ENCODE measurements at places on chromosomes 16 and 17. TPM values are rescaled to one million over a fixed set of nuclear protein-coding genes. Genes with fewer than 3 reads are reported as not detected.

The EFCAB5 gene
- 0.90 TPM for total RNA-seq

The ZNF689 gene
- total RNA-seq, result 5.6 TPM

The TBC1D3C gene
- 1.0 TPM for total RNA-seq

The UTP18 gene
- 30.2 TPM for total RNA-seq

GRCh38 chr17:43860077-43860725 lies 13.2 kb downstream of the CD300LG start:
- no peak for DNase-seq

GRCh38 chr17:67974598-67975066 lies 21.6 kb downstream of the C17orf58 start:
- DNase-seq, result no peak

DNA sequence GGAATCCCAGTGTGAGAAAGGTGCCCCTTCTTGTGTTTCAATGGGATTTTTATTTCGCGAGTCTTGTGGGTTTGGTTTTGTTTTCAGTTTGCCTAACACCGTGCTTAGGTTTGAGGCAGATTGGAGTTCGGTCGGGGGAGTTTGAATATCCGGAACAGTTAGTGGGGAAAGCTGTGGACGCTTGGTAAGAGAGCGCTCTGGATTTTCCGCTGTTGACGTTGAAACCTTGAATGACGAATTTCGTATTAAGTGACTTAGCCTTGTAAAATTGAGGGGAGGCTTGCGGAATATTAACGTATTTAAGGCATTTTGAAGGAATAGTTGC lies 567 bp downstream of the UBB start:
- no peak for DNase-seq

DNA sequence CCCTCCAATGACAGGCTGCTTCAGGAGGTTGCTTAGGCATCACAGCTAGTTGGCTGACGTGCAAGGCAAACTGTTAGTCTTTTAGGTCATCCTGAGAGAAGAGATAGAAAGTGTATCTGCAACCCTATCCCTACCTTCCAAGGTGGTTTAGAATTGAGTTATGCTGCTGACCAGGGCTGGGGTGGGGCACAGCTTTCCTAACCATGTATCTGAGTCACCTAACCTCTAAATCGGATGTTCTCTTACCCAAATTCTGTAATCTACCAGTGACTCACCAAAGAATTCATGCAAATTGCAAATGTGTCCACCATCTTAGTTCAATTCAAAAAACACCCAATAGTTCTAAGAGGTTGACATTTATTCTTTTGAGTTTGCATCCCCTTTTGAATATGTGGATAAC lies 107.2 kb upstream of the DYNLRB2 start:
- DNase-seq, result no peak

GRCh38 chr16:77596261-77596660 lies 126.1 kb upstream of the NUDT7 start:
- no peak for DNase-seq

GRCh38 chr16:20049831-20050230 lies 23.9 kb downstream of the GPR139 start:
- DNase-seq, result no peak

DNA sequence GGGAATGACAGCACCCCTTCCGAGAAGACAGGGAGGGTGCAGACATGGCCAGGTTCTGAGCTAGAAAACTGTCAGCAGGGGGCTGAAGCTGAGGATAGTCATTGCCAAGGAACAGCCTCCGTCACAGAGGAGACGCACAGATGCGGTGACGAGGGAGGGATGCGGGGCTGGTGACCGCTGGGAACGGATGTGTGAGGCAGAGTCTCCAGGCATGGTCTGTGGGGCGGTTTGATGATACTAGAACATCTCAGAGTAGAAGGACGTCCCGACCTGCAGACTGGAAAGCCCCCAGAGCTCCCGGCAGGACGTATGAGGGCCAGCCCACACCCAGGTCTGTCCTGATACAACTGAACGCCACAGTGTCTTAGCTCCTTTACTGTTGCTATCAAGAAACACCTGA lies 1.8 kb upstream of the CSNK1D start:
- DNase-seq, result no peak

- no peak for DNase-seq
These were observed 23.3 kb downstream of the TMEM100 start for GRCh38 chr17:55699181-55699860.

DNA sequence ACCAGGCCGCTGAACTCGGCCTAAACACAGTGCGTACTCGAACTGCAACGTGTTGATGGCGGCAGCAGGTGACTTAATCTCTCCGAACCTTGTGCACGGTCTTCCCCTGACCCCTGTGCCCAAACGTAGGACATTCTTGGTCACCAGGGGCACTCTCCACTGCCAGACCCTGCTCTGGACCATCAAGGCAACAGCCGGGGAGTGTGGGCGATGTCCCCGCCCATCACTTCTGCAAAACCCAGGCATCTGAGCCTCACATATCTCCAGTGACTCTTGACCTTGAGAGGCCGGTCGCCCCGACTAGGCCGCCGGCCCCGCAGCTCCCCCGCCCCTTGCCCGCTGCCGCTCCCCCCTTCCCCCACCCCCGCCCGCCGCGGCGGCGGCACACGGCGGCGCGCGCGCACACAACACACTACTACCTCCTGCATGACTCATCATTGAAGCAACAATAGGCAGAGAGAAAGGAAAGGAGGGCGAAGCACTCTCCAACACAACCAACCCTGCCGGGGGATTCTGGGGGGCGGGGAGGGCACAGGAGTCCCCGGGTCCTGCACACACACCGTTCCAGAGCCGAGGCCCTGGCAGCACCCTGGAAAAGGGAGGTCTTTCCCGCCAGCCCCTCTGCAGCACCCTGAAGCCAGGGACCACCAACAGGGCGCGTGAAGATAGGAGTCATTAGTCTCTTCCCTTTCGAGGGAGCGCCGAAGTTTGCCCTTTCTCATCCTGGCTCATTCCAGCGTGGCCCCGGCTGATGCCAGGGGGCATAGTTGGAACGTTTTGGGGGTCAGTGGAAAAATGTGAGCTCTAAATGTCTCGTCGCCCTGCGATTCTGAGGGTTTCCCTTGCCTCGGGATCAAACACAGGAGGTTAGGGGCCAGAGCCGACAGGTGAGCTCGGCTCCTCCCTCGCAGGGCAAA lies 1.9 kb downstream of the MNT start:
- no peak for DNase-seq

- no peak for DNase-seq
These were observed 3.8 kb downstream of the KRT35 start for GRCh38 chr17:41476866-41477815.

- DNase-seq, result no peak
These were observed 13.2 kb downstream of the IGFBP4 start for GRCh38 chr17:40456396-40456951.

GRCh38 chr17:36817483-36818048 lies 119.7 kb upstream of the LHX1 start:
- DNase-seq, result no peak

DNA sequence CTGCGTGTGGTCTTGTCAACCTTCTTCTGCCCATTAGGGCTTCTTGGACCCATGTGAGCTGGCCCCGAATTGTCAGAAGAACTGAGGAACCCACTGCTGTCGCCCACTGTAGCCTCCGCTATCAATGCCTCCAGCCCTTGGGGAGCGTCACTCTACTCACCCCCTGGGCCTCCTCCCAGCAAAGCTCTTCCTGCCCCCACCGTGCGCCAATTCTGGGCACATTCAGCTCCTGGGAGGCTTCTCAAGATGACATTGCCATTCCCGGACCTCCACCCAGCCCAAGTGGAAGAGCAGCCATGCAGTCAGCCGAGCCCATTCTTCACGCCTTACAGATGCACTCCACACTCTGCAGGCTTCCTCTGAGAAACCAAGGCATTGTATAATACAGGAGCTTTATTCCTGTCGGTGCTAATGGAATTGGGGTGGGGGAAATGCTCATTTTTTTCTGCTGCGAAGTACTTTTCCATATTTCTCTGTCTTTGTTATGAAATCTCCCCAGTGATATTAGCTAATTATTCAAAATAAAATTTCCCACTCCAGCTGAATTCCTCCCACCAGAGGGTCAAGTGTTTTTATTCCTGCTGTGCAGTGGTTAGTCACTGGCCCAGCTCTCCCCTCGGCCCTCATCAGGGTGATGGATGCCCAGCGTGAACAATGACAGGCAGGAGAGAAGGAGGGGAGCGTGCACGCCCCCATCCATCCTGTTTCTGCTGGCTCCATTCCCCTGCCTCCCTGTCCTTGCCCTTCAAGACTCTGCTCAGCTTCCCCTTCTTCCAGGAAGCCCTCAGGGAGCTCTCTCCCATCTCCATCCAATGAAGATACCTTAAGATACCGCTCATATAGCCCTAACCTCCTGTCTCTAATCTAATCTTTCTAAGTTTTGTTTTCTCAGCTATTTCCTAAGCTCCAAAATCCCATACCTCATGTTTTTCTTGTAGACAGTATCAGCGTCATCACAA lies 87.7 kb downstream of the C16orf95 start:
- no peak for DNase-seq

- no peak for DNase-seq
These were observed 45.5 kb downstream of the C16orf82 start for GRCh38 chr16:27112093-27112811.

DNA sequence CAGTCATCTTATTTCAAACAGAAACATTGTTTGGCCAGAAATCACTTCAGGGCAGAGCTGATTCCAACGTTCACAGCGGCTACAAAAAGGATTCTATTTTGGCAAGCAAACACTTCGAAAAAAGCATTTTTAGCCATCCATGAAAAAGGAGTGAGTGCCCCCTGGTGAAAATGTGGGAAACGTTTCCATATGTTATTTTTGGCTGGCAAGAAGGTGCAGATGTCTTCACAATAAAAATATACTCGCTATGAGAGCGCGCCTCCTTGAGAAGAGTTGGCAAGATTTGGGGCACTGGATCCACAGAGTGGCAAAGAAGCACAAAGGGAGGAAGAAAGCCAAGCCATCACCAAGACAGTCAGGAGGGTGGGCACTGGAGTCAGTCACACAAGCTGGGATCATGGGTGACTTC lies 191.1 kb downstream of the CHD9NB start:
- DNase-seq, result peak; percentile 28

Data from urinary bladder (tissue), 4 donors.